Ovary (tissue), 10 donors: ENCODE measurements at places on chromosomes 1 and 21. TPM values are rescaled to one million over a fixed set of nuclear protein-coding genes. Genes with fewer than 3 reads are reported as not detected.

DNA sequence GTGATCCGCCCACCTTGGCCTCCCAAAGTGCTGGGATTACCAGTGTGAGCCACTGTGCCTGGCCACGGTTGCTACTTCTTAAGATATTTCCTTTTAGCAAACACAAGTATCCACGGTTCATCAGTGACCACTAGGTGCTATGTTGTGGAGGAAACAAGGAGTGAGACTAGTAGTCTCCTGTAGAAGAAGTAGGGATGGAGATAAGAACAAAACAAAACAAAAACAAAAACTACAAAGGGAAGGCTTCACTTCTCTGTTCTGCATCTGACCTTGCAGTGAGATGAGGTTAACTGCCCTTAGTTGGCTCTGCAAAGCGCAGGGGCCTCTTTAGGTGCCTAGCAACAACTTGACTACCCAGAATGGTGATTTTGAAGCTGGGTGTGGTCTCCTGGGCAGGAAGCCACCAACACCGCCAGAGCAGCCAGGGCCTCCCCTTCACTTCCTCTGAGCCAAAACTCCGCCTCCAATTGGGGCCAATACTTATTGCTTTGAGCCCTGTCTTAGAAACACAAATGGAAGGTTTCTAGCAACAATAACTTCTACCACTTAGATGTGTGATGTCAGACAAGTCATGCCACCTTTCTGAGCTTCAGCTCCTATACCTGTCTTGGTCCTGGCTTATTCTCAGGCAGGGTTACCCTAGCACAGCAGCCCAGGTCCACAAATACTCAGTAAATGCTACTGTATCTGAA lies 12.8 kb upstream of the CDC42 start:
- H3K36me3 ChIP-seq, result no peaks in the 10 kb centered on the region
- no peak overlapping the region for H3K4me3 ChIP-seq
- no peak for DNase-seq
- no peak overlapping the region for H3K27ac ChIP-seq
- no peaks in the 10 kb centered on the region for H3K27me3 ChIP-seq

DNA sequence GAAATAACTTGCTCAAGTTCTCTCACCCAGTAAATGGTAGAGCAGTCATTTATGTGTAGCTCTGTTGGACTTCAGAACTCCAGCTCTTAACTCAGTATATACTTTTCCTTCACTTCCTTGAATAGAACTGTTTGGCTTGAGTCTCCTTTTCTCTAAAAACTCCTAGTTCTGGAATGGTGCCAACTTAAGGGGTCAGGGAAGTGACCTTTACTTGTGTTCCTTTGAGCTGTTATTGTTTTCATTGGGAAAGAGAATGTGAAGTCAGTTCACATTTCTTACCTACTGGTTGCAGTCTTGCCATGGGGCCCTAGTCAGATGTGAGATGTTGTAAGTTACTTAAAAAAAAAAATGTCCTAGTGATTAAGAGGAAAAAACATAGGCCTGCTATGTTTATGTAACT lies 77.0 kb upstream of the MACF1 start:
- peaks cover 5% of the 10 kb centered on the region for H3K4me1 ChIP-seq
- H3K27ac ChIP-seq, result peak overlapping the region; percentile 37
- peak; percentile 49 for DNase-seq
- H3K4me3 ChIP-seq, result no peak overlapping the region

GRCh38 chr1:204792354-204792692 lies 78.3 kb upstream of the NFASC start:
- no peak overlapping the region for H3K27ac ChIP-seq
- no peak for DNase-seq
- H3K4me3 ChIP-seq, result no peak overlapping the region
- no peaks in the 10 kb centered on the region for H3K4me1 ChIP-seq

DNA sequence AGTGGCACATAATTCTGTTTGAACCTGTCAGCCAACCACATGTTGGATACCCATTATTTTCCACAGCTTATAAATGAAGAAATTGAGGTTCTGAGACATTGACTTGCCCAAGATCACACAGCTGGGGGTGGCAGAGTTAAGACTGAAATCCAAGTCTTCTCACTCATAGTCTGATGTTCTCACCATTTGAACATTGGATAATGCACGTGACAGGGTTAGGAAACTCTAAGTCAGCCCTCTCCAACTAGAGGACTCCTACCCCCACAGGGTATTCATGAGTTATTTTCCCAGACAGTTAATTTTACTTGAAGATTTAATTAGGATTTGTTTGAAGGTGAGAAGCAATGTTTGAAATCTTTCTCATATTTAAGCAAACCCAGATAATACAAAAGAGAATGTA lies 38.1 kb upstream of the C1orf105 start:
- H3K4me1 ChIP-seq, result peaks cover 2% of the 10 kb centered on the region
- no peak for DNase-seq
- H3K27me3 ChIP-seq, result no peaks in the 10 kb centered on the region
- no peak overlapping the region for H3K4me3 ChIP-seq
- H3K27ac ChIP-seq, result no peak overlapping the region

GRCh38 chr1:41800311-41800829 lies 118.4 kb downstream of the HIVEP3 start:
- no peak overlapping the region for H3K27ac ChIP-seq
- DNase-seq, result no peak
- no peaks in the 10 kb centered on the region for H3K36me3 ChIP-seq
- no peaks in the 10 kb centered on the region for H3K4me1 ChIP-seq

GRCh38 chr1:157407367-157407766 lies 144.9 kb downstream of the FCRL5 start:
- H3K27ac ChIP-seq, result no peak overlapping the region
- no peaks in the 10 kb centered on the region for H3K4me1 ChIP-seq
- no peaks in the 10 kb centered on the region for H3K27me3 ChIP-seq
- DNase-seq, result no peak
- H3K4me3 ChIP-seq, result no peak overlapping the region

DNA sequence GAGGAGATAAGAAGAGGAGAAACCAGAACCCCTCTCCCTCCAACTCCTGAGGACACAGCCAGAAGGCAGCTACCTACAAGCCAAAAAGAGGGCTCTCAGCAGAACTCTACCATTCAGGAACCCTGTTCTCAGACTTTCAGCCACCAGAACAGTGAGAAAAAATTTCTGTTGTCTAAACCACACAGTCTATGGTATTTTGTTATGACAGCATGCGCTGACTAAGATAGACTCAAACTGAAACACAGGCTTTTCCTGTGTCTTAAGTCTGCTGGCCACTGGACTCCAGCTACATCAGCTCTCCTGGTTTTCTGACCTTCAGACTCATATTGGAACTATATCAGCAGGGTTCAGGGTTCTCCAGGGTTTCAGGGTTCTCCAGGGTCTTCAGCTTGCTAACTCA lies 126.5 kb upstream of the TNFSF4 start:
- no peaks in the 10 kb centered on the region for H3K36me3 ChIP-seq
- DNase-seq, result no peak
- H3K27me3 ChIP-seq, result no peaks in the 10 kb centered on the region
- no peak overlapping the region for H3K27ac ChIP-seq
- H3K4me1 ChIP-seq, result no peaks in the 10 kb centered on the region

GRCh38 chr1:92864131-92864530 lies 32.3 kb downstream of the RPL5 start:
- H3K4me1 ChIP-seq, result no peaks in the 10 kb centered on the region
- H3K27me3 ChIP-seq, result no peaks in the 10 kb centered on the region
- DNase-seq, result no peak
- H3K4me3 ChIP-seq, result no peak overlapping the region
- H3K36me3 ChIP-seq, result no peaks in the 10 kb centered on the region

EPHA2 gene
- 15.6 TPM for total RNA-seq

BCAN gene
- total RNA-seq, result 1.7 TPM
